ENCODE measurements at places on chromosomes 7 and 10.

DNA sequence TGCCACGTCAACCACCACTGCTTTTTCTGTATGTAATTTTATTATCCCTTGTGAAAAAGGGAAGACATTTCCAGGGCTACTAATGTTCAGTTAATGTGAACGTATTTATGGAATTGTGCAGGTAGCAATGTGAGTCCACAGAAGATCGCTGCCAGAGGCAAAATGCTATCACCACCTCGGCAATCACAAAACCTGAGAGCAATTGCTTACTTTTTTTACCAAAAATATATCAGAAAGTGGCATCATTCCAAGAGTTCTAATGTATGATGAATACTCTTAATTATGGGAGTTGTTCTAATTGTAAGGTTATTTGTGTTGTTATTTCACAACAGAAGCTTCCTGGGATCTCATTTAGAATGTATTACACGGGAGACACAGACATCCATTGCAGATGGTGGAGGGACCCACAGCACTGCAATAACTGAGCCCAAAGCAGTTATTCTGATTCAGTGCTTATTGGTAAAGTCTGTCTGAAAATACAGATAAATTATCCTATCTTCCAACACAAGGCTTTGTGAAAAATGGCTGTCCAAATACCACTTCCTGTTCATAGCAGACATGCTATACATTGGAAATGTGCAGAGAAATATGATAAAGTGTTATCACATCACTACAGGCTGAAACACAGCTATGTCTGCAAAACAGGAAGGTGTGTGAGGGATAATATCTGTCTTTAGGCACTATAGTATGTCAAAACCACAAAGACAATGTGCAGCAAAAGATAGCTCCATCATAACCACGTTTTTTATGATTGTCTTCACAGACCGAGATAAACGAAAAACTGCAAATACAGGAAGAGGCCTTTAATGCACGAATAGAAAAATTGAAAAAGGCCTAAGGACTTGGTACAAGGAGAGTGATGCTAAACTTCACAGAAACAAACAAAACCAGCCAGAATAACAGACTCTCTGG is 102.7 kb downstream of the CABCOCO1 start:
- H3K27me3 ChIP-seq: no peaks in the 10 kb centered on the region
- H3K27ac ChIP-seq: peak overlapping the region; percentile 46
- H3K4me1 ChIP-seq: peaks cover 31% of the 10 kb centered on the region
- DNase-seq: no peak
- H3K4me3 ChIP-seq: no peak overlapping the region

- no peak overlapping the region for H3K27ac ChIP-seq
- no peak overlapping the region for H3K4me3 ChIP-seq
- peaks cover 15% of the 10 kb centered on the region for H3K36me3 ChIP-seq
These were observed 104.9 kb downstream of the ADK start for GRCh38 chr10:74255888-74256357.

DNA sequence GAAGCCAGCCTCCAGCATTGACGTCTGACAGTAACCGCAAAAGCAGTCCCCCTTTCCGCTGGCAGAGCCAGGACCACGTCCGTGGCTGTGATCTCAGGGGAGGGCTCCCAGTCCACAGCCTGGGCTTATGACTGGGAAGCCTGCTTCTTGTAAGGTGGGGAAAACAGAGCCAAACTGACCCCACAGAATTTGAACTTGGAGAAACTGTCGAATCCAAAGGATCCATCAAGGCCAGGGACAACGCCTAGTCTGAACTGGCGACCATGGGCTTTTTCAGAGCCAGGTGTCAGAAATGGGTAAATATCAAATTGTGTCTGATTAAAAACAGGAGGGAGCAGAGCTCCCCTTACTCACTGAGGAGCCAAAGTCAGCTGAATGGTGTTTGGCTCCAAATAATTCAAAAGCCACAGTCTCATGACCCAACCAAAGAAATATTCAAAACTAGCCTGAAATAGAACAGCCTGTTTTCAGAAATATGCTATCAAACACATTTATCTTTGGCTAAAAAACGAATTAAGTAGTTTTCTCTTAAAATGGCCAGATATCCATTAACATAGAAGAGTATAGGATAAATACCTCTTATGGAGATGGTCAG is 751.4 kb upstream of the GALNT17 start:
- H3K4me3 ChIP-seq: no peak overlapping the region
- no peaks in the 10 kb centered on the region for H3K4me1 ChIP-seq
- H3K27ac ChIP-seq: no peak overlapping the region
- H3K27me3 ChIP-seq: no peaks in the 10 kb centered on the region

GRCh38 chr10:8418631-8419030 is 364.1 kb downstream of the GATA3 start:
- no peaks in the 10 kb centered on the region for H3K36me3 ChIP-seq
- peaks cover 28% of the 10 kb centered on the region for H3K4me1 ChIP-seq
- H3K27ac ChIP-seq: no peak overlapping the region
- DNase-seq: no peak
- no peaks in the 10 kb centered on the region for H3K27me3 ChIP-seq

DNA sequence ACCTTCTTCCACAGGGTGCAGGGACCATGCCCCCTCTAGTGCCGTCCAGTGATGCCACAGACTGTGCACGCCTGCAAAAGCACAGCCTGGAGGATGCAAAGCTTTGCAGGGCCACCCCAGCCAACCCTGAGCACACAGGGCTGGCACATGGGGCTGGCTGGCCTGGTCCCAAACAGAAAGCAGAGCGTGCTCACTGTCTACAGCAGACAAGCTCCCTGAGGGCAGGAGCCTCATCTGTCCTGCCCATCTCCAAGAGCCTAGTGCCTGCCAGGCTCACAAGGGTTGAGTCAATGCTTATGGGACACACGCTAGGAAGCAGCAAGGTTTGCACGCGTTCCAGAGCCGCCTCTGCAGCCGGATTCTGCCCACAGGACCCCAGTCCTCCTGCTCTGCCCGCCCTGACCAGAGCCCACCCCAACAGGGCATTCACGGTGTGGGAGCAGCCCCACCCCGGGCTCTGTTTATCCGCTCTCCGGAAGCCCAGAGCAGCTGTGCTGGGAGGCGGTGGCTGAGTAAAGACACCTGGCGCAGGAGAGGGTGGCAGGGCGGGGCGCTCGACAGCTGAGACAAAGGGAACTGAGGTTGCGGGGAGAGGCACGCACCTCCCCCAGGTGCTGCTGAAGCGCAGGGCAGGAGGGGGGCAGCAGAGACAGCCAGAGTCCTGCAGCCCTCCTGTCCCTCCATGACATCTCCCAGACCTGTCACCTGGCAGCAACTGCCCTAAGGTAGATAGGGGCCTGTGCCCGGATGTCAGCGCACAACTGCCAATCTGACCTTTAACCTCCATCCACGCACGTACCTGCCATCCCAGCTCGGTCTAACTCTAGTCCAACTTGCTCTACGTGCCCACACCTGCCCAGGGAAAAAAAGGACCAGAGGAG is 4.3 kb downstream of the KCNH2 start:
- peaks cover 27% of the 10 kb centered on the region for H3K27me3 ChIP-seq
- peaks cover 34% of the 10 kb centered on the region for H3K4me1 ChIP-seq
- H3K27ac ChIP-seq: peak overlapping the region; percentile 24
- DNase-seq: no peak
- H3K36me3 ChIP-seq: no peaks in the 10 kb centered on the region

DNA sequence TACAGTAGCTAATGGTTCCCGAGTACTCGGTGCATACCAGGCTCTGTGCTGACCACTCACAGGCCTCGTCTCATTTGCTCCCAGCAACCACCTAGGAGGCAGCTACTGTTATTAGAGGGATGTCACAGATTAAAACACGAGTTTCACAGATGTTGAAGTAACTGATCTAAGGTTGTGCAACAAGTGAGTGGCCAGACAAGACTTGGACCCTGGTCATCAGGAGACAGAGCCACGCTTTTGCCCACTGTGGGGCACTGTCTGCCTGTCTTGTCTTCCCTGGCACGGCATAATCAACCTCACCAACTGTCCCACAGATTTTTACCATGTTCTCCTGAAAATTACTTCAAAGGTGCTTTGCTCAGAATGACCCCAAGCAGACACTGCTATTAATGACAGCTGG is 111.6 kb upstream of the HABP2 start:
- no peak overlapping the region for H3K27ac ChIP-seq
- no peak for DNase-seq
- no peaks in the 10 kb centered on the region for H3K36me3 ChIP-seq
- H3K27me3 ChIP-seq: peaks cover 3% of the 10 kb centered on the region

DNA sequence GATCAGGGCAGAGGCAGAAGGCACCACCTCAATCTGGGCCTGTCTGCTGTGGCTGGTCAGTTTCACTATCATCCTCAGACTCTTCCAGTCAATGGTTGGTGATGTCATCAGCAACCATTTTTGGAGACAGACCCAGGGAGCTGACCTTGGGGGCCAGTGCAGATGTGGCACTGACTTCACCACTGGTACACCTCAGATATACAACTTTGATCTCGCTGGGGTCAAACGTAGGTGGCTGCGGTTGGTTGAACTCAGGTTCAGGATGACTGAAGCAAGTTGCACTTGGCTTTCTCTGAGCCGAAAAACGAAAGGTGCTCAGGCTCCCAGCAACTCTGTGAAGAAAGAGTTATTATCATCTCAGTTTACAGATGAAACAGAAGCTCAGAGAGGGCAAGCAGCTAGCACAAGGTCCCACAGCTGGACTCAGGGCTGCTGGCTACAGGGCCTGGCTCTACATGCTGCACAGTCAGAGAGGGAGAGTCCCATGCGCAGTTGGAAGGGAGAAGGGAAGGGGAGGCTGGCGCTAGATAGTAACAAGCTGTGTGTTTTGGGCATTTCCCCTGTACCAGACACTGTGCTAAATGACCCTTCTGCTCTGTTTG is 27.2 kb downstream of the ANKRD16 start:
- no peak overlapping the region for H3K4me3 ChIP-seq
- H3K36me3 ChIP-seq: peaks cover 7% of the 10 kb centered on the region
- no peak overlapping the region for H3K27ac ChIP-seq
- no peak for DNase-seq
- peaks cover 2% of the 10 kb centered on the region for H3K4me1 ChIP-seq
- no peaks in the 10 kb centered on the region for H3K27me3 ChIP-seq

- no peaks in the 10 kb centered on the region for H3K27me3 ChIP-seq
- no peak for DNase-seq
- no peak overlapping the region for H3K4me3 ChIP-seq
- peaks cover 24% of the 10 kb centered on the region for H3K36me3 ChIP-seq
These were observed 29.1 kb downstream of the IL15RA start for GRCh38 chr10:5948208-5948585.

DNA sequence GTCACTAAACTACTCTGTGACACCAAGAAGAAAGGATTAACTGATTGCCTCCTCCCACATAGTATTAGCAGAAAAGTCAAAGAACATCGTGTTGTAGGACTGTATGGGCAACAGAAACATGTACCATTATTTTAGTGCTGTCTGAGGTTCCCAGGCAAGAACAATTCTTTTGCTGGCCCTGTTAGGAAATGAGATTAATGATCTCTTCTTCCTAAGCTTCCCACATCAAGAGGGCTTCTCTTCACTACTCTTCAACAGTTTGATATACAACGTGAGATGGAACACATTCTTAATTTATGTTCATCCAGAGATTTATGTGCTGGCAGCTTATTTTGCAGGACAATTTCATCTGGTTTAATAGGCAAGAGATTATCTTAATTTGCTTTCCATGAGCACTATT is 219.6 kb downstream of the DOCK4 start:
- DNase-seq: no peak
- H3K36me3 ChIP-seq: no peaks in the 10 kb centered on the region
- no peak overlapping the region for H3K27ac ChIP-seq
- H3K27me3 ChIP-seq: no peaks in the 10 kb centered on the region
- H3K4me3 ChIP-seq: no peak overlapping the region

DNA sequence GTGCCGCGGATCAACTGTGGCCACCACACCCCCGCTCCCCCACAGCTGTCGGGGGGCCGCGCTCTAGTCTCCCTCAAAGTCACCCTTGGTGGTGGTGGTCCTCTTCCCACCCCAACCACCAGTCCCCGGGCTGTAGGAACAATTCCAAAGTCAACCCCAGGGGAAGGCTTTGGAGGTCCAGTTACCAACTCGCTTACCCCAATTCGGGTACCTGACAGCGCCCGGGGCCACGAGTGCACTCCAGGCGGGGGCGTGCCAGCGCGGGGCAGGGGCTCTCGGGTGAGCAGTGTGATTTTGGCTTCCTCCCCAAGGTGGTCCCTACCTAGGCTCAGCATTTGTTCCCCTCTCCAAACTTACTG is 584 bp upstream of the ZMIZ1 start:
- no peak overlapping the region for H3K27ac ChIP-seq
- peaks cover 48% of the 10 kb centered on the region for H3K4me1 ChIP-seq
- H3K36me3 ChIP-seq: no peaks in the 10 kb centered on the region
- peak; percentile 70 for DNase-seq
- peak overlapping the region; percentile 74 for H3K4me3 ChIP-seq
- peaks cover 8% of the 10 kb centered on the region for H3K27me3 ChIP-seq

DNA sequence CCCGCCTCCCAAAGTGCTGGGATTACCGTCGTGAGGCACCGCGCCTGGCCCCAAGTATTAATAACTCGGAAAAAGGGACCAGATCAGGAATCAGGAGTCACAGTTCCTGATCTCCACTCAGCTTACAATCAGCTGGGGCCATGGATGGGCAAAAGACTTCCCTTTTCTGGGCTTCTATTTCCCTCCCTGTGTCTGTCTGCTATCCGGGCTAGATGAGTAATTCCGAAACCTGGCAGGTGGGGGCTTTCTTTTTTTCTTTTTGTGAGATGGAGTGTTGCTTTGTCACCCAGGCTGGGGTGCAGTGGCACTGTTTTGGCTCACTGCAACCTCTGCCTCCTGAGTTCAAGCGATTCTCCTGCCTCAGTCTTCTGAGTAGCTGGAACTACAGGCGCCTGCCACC is 11.6 kb downstream of the RPS24 start:
- no peak overlapping the region for H3K4me3 ChIP-seq
- peaks cover 42% of the 10 kb centered on the region for H3K36me3 ChIP-seq
- H3K27me3 ChIP-seq: no peaks in the 10 kb centered on the region
- peak overlapping the region; percentile 60 for H3K27ac ChIP-seq
- H3K4me1 ChIP-seq: peaks cover 43% of the 10 kb centered on the region
- DNase-seq: no peak

GRCh38 chr7:30091491-30091912 is 43.3 kb upstream of the MTURN start:
- no peak overlapping the region for H3K27ac ChIP-seq
- no peak overlapping the region for H3K4me3 ChIP-seq
- no peaks in the 10 kb centered on the region for H3K27me3 ChIP-seq
- peaks cover 3% of the 10 kb centered on the region for H3K4me1 ChIP-seq
- no peak for DNase-seq

DNA sequence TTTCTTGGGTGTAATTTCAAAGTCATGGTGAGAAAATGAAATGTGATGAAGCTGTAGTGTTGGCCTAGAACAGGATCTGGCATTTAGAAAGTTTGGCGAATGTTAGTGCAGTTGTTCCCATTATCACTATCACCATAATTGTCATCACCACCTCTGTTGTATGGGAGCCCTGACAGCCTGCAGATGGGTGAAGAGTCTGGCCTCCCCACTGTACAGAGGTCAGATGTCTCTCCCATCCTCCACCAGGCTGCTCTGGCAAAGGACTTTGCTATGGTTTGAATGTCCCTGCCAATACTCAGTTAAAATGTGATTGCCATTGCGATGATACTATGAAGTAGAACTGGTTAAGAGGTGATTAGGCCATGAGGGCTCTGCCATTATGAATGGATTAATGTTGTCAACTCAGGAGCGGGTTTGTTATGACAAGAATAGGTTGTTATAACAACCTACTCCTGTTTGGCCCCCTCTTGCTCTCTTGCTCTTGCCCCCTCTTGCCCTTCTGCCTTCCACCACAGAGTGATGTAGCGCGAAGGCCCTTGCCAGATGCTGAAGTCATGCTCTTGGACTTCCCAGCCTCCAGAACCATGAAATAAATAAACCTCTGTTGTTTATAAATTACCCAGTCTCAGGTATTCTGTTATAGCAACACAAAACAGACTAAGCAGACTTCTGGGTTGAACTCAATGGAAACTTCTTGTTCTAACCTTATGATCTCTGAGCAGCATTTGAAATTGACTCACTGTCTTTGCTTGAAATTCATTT is 90.0 kb downstream of the GRK5 start:
- peaks cover 54% of the 10 kb centered on the region for H3K4me1 ChIP-seq
- H3K27me3 ChIP-seq: no peaks in the 10 kb centered on the region
- H3K36me3 ChIP-seq: peaks cover 9% of the 10 kb centered on the region
- H3K4me3 ChIP-seq: no peak overlapping the region
- DNase-seq: no peak
